ENCODE measurements at places on chromosomes 12 and 14.

DNA sequence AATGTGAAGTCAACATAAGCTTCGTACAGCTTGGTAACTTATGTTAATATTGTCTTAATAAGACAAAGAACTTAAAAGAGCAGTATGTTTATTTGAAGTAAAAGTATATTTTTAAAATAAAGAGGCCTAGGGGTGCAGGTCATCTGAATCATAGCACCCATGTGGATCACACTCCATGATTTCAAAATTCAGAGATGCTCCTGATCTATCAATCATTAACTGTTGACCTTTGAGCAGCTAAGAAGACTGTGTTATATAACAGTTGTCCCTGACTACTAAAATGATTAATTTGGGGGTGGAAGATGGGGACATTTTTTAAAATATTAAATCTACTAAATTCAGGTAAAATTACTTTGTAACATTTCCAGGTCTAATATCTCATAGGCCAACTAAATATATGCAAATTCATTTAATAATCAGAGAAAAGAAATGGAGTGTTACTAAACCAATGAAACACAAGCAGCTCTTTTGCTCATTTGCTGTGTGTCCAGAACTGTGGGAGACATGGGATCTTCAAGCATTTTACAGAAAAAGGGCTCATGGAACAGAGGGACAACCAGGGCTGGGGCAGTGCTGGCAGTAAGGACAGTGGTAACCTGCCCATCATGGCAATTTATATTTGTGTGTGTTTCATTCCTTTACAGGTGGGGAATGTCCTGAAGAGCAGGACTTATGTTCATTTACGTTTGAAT, 120.7 kb upstream of the PCED1B start:
- no peak for DNase-seq

DNA sequence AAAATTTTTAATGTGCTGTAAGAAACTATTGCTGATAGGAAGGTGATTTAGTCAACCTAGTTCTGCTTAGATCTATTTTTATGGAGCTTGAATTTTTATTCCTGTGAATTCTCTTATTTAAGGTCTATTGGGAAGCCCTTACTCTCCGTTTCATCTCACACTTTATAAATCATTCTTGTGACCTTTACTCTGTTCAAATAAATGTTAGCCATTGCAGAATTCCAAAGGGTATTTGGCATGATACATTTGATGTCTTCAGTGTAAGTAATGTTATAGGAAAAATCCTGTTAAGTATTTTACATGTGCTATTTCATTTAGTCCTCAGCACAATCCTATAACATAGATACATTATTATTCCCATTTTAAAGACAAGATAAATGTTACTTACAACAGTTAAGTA, 12.5 kb downstream of the PTPRQ start:
- DNase-seq, result no peak

DNA sequence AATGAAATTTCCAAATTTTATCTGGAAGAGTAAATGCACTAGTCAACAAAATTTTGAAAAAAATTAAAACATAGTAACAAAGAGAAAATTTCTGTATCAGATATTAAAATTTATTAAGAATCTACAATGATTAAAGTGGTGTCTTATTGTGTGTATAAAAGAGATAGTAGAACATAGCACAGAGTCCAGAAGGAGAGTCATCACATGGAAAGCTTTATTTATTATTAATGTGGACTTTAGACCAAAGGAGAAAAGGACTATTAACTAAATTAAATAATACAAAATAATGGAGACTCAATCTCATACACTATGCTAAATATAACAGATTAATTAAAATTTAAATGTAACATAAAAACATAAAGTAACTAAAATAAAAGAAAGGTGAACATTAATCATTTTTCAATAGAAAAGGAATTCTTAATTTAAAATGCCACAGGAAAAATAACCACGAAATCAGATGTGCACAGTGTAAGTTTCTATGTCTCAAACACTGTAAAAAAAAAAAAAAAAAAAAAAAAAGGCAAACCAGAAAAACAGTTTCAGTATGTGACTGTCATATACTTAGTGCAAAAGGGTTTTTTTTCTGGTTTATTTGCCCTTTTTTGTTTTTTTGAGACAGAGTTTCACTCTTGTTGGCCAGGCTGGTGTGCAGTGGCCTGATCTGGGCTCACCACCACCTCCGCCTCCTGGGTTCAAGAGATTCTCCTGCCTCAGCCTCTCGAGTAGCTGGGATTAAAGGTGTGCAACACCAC, 95.4 kb downstream of the MYF5 start:
- no peak for DNase-seq

- DNase-seq, result no peak
These were observed 691.0 kb upstream of the SEL1L start for GRCh38 chr14:82224610-82225009.

- no peak for DNase-seq
These were observed 203.4 kb upstream of the DDHD1 start for GRCh38 chr14:53356361-53357150.

DNA sequence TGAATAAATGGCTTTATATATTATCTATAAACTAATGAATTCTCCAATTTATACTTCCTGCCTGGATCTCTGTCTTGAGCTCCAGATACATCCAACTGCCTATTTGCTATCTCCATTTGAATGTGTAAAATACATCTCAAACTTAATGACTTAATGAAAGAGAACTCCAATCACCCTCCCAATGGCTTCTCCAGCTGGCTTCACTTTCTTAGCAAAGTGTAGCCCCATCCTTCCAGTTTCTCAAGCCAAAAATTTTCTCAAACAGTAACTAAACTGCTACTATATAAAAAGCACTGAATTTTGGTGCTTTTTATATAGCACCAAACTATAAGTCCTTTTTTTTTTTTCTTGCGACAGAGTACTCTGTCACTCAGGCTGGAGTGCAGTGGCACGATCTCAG, 2.6 kb downstream of the CRY1 start:
- DNase-seq, result no peak

- no peak for DNase-seq
These were observed 935 bp downstream of the TBC1D30 start for GRCh38 chr12:64825143-64826021.

GRCh38 chr14:34718750-34719304, 4.4 kb upstream of the CFL2 start:
- no peak for DNase-seq

GRCh38 chr14:58196198-58196597, 3.8 kb upstream of the ACTR10 start:
- DNase-seq, result no peak

DNA sequence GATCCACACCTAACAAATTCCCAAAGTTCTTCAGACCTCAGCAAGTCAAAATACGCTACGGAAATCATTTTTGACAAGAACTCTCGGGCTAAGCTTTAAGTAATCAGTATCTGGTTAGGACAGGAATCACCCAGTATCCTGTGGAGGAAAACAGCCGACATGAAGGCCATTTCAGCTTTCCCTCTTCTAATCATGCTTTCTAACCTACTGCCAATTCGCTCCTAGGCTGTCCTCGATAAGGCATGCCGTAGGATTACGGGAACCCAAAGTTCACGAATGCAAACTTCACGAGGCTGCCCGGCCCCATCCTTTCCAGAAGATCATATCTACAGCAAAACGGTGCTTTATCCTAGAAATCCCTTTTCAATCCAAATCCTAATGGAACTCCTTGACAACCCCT, 81.8 kb upstream of the PTPRB start:
- no peak for DNase-seq

- no peak for DNase-seq
These were observed 294.7 kb downstream of the TTC6 start for GRCh38 chr14:37890095-37890494.

- no peak for DNase-seq
These were observed 382.3 kb downstream of the PCNX1 start for GRCh38 chr14:71289536-71289935.

DNA sequence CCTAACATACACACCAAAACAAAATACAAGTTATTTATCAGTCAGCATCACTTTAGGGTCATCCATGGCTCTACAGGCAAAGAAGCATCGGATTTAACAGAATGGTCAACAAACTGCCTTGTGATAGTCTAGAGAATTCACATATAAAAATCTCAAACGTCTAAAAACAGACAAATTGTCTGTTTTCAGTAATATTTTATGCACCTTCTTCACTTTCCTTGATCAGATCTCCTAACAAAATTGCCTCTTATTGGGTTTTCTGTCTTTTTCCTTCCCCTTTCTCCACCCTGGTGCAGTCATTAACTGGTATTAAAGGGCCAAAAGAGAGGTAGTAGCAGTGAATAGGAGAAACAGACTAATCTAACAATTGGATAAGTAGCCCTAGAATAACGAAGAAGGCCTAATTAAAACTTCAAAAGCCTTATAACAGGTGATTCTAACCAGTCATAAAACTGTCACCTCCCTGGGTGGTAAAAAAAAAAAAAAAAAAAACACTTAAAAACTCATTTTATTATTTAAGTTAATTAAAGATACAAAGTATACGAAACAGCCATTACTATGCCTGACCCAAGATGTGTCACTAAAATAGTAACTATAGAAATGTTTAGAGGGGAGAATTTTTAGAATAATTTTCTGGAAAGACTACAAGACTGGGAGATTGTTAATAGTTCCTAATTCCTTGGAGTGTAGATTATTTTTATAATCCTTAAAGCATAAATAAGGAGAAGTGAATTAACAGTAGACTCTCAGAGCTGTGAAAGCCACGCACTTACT, 1.5 kb downstream of the KIF21A start:
- no peak for DNase-seq

GRCh38 chr12:84421103-84421502, 491.5 kb downstream of the SLC6A15 start:
- DNase-seq, result no peak

DNA sequence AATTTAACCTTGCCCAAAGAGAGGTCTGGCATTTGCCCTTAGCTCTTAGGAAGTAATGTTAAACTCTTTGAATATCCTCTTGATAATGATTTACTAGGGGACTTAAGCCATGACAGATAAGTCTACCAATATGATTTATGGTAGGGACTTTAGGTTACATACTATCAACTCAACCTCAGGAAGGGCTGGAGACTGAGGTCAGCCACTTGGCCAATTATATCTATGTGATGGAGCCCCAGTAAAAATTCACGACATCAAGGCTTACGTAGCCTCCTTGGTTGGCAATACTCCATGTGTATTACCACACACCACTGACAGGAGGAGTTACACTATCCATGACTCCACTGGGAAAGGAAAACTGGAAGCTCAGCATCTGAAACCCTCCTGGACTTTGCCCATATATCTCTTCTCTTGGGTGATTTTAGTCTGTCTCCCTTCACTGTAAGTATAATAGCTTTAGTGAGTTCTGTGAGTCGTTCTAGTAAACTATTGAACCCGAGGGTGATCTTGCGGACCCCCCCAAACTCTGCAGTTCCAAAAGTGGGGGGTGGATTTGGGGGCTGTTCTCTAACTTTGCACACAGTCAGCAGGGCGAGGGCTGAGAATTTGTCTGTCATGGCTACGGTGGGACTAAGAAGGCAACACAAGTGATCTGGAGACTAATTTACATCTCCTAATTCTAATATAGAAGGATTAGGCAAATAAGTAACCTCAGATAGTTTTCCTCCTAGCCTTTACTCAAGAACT, 62.3 kb downstream of the R3HDM2 start:
- DNase-seq, result no peak

- no peak for DNase-seq
These were observed 8.5 kb upstream of the SLC6A13 start for GRCh38 chr12:271161-271560.

DNA sequence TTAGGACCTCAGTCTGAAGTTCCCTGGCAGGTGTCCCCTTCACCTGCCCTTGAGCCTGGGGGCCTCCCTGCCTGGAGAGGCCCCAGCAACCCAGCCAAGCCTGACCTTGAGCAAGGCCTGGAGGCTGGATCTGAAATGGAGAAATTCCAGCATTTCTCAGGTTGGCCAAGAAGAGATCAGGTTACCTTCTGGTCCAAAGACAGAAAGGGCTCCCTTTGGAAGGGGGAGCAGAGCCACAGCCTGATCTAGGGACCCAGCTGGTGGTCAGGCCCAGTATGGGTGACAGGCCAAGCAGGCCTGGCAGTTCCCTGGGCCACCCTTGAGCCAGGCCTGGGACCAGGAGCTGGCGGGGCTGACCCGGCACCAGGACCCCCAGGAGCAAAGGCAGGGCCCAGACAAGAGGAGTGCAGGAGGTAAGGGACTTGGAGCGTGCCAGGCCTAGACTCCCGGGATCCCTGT, 82.8 kb downstream of the TNFAIP2 start:
- no peak for DNase-seq

- no peak for DNase-seq
These were observed 20.3 kb upstream of the EIF5 start for GRCh38 chr14:103313704-103314103.

DNA sequence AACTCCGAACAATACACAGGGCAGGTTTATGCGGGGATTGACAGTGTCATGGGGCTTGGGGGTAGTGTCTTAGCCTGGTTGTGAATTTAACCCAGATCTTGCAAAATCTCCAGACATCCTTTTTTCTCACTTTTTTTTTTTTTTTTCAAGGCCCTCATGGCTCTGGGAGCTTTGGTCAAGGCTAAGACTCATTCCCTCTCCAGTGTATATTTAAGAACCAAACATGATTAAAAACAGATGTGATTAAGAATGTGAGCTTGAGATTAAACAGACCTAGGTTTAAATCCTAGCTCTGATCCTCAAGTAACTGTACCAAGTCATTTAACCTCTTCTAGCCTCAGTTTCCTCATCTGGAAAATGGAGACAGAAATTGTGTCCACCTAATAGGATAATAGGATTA, 151.7 kb upstream of the FUT8 start:
- no peak for DNase-seq

DNA sequence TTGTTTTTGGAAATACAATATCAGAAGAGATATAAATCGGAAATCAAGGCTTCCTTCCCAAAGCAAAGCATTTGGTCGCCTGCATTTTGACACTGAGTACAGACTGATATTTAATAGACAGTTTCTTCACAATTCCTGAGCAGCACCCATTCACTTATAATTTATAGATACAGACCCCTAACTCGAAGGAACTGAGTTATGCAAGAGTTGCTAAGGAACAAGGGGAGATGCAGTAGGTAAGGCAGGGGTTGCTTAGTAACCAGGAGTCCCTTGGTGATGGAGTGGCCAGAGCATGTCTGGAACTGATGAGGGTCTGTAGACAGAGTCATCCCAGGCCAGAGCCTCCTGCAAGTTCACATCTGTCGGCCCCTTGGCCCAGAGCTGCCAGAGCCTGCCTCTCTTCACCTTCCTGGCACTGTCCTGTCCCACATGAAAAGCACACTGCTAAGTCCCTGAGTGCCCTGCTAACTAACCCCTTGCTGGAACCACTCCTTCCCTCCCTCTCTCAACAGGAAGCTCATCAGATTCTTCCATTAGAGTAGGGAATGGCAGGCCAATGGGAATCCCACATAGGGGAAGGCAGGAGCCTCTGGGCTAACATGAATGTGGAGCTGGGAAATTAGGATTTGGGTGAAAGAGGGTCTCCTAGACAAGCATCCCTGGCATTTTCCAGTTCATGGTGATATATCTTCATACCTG, 3.6 kb upstream of the DHRS2 start:
- DNase-seq, result no peak

DNA sequence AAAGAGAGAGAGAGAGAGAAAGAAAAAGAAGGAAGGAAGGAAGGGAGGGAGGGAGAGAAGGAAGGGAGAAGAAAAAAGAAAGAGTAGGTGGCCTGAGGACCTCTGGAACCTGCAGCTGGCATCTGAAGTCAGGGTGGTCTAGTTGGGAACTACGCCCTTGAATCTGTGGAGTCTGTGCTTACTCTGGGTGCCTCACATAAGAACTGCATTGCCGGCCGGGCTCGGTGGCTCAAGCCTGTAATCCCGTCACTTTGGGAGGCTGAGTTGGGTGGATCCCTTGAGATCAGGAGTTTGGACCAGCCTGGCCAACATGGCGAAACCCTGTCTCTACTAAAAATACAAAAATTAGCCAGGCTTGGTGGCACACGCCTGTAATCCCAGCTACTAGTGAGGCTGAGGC, 10.0 kb upstream of the NRDE2 start:
- no peak for DNase-seq

Measured in activated CD8-positive, alpha-beta memory T cell treated with anti-CD3 and anti-CD28 coated beads for 1 hour (primary cell).